ENCODE measurements at places on chromosomes 12 and 14. TPM values are rescaled to one million over a fixed set of nuclear protein-coding genes. Genes with fewer than 3 reads are reported as not detected.

GRCh38 chr12:16346958-16347357, 487 bp upstream of the MGST1 start:
- DNase-seq, result no peak

GRCh38 chr12:108884116-108885012, 4.5 kb downstream of the DAO start:
- DNase-seq, result peak; percentile 28

DNA sequence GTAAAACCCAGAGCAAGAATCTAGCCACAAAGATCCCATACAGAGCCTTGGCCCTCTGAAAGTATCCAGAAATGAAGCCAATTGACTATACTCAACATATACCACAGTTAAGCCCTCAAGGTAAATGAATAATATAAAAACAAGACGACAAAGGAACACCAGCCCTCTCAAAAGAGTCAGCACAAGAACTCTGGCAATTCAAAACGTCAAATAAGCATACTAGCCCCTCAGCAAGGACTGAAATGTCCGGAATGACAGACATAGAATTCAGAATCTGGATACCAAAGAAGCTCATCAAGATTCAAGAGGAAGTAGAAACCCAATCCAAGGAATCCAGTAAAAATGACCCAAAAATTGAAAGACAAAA, 49.9 kb downstream of the GTF2A1 start:
- DNase-seq, result no peak

- no peak for DNase-seq
These were observed 25.8 kb upstream of the MSI1 start for GRCh38 chr12:120394483-120395367.

DNA sequence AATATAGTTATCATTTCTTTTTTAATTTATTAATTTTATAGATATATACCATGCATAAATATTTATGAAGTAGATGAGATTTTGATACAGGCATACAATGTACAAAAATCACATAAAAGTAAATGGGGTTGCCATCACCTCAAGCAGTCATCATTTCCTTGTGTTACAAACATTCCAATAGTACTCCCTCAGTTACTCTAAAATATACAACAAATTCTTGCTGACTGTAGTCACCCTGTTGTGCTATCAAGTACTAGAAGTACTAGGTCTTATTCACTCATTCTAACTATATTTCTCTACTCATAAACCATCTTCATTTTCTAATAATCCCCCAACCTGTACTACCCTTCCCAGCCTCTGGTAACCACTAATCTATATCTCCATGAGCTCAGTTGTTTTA, 432.6 kb upstream of the SYT1 start:
- DNase-seq, result no peak

DNA sequence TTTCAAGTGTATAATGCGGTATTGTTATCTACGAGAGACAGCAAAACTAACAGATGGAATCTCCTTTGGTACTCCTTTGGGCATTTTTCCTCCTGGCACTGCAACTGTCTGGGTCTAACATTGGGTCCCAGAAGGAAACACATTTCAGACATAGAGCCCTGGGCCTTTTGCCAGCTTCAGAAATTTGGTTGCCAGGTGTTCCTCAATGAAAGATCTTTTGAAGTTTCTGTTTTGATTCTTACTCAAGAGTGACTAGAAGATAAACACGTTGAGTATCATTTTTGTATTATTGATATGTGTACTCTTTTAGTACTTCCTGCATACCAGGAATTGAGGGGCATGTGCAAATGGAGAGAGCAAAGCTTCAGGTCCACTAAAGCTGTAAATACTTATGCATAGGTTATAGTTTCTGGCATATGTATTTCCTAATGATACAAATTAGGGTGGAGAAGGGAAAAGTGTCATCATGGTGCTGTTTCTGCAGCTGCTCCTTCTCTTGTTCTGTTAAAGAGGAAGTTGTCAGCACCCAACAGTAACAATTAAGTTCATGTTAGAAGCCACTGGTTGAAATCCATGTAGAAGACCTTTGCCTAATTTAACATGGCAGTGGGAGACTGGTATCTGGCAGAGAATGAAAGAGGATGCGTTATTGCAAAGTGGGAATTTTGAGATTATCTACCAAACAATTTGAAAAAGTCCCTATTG, 53.5 kb downstream of the SLC38A6 start:
- peak; percentile 43 for DNase-seq

- no peak for DNase-seq
These were observed 6.8 kb downstream of the PTPN6 start for GRCh38 chr12:6957741-6958608.

- peak; percentile 46 for DNase-seq
These were observed at the start of gene ADSS1 for GRCh38 chr14:104723651-104724406. Gene ADSS1, plus strand, starts transcription at chr14:104724229. Its CDS starts 42 bp downstream, at chr14:104724271.

The KLRC1 gene
- total RNA-seq, result not detected

The TMEM179 gene
- not detected for total RNA-seq

The SLC24A4 gene
- total RNA-seq, result 0.07 TPM

The MDM2 gene
- 276 TPM for total RNA-seq

The PTPRO gene
- total RNA-seq, result not detected

The GYS2 gene
- not detected for total RNA-seq

All from endothelial cell of umbilical vein (primary cell).